ENCODE measurements at places on chromosomes 1 and 21. TPM values are rescaled to one million over a fixed set of nuclear protein-coding genes. Genes with fewer than 3 reads are reported as not detected.

DNA sequence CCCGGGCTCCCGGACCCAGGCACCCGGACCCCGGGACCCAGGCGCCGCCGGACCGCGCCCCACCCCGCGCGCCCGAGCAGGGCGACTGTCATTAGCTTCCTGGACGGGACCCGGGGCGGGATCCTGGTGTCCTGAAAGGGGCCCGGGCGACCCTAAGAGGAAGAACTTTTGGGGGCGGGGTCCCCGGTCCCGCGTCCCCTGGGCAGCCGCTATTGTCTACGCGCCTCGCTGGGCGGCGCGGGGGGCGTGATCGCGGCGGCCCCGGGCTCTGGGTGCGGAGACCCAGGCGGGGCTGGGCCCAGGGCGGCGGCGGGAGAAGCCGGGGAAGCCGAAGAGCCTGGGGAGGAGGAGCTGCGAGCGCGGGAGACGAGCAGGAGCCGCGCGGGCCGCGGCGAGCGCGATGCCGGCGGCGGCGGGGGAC is 465 bp downstream of the HUNK start:
- peaks cover 30% of the 10 kb centered on the region for H3K27me3 ChIP-seq
- H3K4me3 ChIP-seq: no peak overlapping the region
- no peaks in the 10 kb centered on the region for H3K36me3 ChIP-seq
- H3K4me1 ChIP-seq: peaks cover 12% of the 10 kb centered on the region
- DNase-seq: no peak
- H3K27ac ChIP-seq: no peak overlapping the region

GRCh38 chr1:200311256-200311655 is 98.6 kb downstream of the ZNF281 start:
- H3K27me3 ChIP-seq: no peaks in the 10 kb centered on the region
- no peaks in the 10 kb centered on the region for H3K36me3 ChIP-seq
- H3K4me3 ChIP-seq: no peak overlapping the region
- H3K27ac ChIP-seq: no peak overlapping the region

Gene RAB3B
- not detected for total RNA-seq

DNA sequence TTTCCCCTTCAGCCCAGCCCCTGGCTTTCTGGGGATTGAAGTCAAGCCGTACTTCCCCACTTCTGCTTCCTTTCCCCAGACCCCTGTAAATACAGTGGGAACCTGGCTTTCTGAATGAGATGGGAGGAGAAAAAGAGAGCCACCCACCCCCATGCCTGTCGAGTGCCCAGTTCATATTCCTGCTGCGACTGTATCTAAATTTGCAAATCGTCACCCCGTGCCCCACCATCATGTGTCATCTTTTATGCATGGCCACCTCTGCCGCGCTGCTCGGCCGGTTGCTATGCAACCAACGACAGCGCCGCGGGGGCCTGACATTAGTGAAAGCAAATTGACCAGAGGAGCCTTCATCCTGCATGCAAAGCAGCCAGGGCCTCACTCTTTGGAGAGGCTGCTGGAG is 143.0 kb downstream of the ELAVL4 start:
- no peak for DNase-seq
- H3K27me3 ChIP-seq: no peaks in the 10 kb centered on the region
- H3K27ac ChIP-seq: no peak overlapping the region

- H3K36me3 ChIP-seq: no peaks in the 10 kb centered on the region
- no peak overlapping the region for H3K27ac ChIP-seq
- no peak overlapping the region for H3K4me3 ChIP-seq
- DNase-seq: no peak
- H3K27me3 ChIP-seq: no peaks in the 10 kb centered on the region
Measured at GRCh38 chr1:185973645-185974044, 239.5 kb downstream of the HMCN1 start.

Gene MYOG
- not detected for total RNA-seq

Gene PLA2G2D
- not detected for total RNA-seq

Gene DNAJC28
- total RNA-seq: not detected

DNA sequence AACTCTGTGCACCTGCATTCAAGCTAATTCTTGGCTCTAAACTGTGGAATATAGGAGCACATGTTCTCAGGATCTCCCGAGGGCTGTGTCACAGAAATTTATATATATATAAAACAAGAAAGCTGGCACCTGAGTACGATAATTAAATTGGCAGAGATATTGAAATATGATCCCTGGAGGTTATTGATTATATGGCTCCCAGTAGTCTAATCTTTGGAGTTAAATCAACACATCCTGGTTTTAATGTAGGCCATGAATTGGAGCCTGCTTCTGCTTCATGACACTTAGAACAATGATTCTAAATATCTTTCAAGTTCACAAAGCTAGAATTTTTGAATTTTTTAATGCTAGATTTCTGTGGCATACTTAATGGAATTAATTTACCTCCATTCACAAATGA is 84.3 kb downstream of the CTH start:
- no peak for DNase-seq
- no peaks in the 10 kb centered on the region for H3K4me1 ChIP-seq
- no peak overlapping the region for H3K27ac ChIP-seq
- H3K4me3 ChIP-seq: no peak overlapping the region
- H3K27me3 ChIP-seq: no peaks in the 10 kb centered on the region

DNA sequence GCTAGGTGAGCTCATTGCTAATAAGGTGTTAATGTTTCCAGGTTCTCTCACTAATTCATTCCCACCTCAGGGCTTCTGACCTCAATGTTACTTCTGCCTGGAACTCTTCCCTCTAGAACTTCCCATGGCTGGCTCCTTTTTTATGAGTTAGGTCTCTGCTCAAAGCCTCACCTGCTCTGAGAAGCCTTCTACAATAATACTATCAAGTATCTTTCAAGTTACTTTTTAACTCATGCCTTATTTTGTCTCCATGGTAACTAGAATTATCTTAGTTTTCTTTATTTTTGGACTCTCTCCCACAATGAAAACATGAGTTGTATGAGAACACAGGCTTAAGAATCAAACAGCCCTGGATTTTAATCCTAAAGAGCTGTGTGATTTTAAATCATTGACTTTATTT is 3.5 kb upstream of the C1orf52 start:
- H3K36me3 ChIP-seq: peaks cover 30% of the 10 kb centered on the region
- peaks cover 16% of the 10 kb centered on the region for H3K4me1 ChIP-seq
- H3K27me3 ChIP-seq: no peaks in the 10 kb centered on the region
- DNase-seq: no peak

Gene ADGRB2
- total RNA-seq: 0.71 TPM

DNA sequence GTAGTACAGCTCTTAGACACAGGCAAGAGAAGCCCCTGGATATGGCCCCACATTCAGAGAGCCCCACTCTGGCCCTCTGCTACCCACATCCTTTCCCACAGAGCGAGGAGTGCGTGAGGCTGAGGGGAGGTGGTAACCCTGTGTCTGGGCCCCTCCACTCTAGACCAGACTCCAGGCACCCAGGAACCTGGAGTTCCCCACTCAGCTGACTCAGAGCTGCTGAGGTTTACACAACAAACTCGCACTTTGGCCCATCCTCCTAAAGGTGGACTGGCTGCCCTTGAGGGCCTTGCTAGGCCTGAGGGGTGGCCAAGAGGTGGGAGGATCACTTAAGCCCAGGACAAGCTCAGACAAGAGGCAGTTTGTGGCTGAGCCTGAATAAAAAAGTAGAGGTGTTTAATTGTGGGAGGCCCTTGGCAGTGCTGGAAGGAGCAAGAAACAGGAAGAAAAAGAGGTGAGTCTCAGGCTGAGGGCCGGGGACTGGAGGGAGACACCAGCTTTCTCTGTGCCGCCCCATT is 10.7 kb downstream of the MR1 start:
- H3K27ac ChIP-seq: no peak overlapping the region
- peaks cover 26% of the 10 kb centered on the region for H3K4me1 ChIP-seq
- H3K36me3 ChIP-seq: peaks cover 27% of the 10 kb centered on the region
- H3K27me3 ChIP-seq: no peaks in the 10 kb centered on the region
- no peak overlapping the region for H3K4me3 ChIP-seq

Gene IVL
- not detected for total RNA-seq

DNA sequence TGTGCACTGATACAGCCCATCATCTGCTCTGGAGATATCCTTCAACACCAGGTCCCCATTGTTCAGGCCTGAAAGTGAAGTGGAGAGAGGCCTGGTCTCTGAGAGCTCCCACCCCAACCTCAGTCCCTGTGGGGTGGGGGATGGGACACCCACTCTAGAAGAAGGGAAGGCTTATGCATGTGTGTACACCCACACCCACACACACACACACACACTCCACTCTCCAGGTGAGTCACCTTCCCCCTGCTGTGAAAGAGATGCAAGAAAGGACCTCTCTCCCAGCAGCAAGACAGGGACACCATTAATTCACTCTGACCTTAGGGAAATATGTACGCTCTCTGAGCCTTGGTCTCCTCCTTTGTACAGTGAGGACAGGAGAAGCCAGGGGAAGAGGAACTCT is 5.9 kb downstream of the VSIG8 start:
- no peaks in the 10 kb centered on the region for H3K27me3 ChIP-seq
- peaks cover 12% of the 10 kb centered on the region for H3K4me1 ChIP-seq
- H3K4me3 ChIP-seq: no peak overlapping the region
- H3K36me3 ChIP-seq: no peaks in the 10 kb centered on the region

- DNase-seq: no peak
- H3K27me3 ChIP-seq: no peaks in the 10 kb centered on the region
- no peaks in the 10 kb centered on the region for H3K36me3 ChIP-seq
- no peak overlapping the region for H3K4me3 ChIP-seq
- H3K4me1 ChIP-seq: no peaks in the 10 kb centered on the region
Measured at GRCh38 chr1:99326215-99326949, 62.1 kb downstream of the PLPPR4 start.

DNA sequence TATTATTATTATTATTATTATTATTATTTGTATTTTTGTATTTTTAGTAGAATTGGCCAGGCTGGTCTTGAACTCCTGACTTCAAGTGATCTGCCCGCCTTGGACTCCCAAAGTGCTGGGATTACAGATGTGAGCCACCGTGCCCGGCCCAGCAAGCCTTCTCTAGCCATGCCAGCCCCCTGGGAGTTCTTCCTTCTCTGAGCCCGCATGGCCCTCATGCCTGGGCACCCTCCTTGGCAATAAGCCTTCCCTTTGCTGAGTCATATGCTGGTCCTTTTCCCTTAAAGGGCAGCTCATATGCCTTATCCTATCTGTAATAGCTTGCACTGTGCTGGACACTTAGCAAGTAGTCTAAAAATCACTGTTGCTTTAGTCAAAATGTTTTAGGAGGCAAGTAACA is 8.5 kb upstream of the NBL1 start:
- no peaks in the 10 kb centered on the region for H3K36me3 ChIP-seq
- H3K4me3 ChIP-seq: no peak overlapping the region
- DNase-seq: no peak
- no peaks in the 10 kb centered on the region for H3K27me3 ChIP-seq
- no peaks in the 10 kb centered on the region for H3K4me1 ChIP-seq
- H3K27ac ChIP-seq: no peak overlapping the region

Gene IRF6
- 0.74 TPM for total RNA-seq

DNA sequence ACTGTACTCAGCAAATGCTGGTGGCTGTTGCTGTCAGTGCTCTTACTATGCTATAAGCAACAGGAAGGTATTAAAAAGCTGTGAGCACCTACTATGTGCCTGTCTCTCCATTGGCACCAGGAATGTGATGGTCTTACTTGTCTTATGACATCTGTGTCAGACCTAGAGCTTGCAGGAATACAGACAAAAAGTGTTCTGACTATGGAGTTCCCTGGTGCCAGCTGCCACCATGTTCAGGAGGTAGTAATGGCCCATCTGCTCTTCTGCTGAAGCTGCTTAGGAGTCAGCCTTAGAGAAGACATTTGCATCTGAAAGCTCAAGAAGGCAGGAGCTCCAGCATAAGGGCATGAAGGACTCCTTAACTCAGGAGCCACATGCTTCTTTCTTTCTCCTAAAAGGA is 52.3 kb downstream of the MAB21L3 start:
- peaks cover 13% of the 10 kb centered on the region for H3K4me1 ChIP-seq
- no peaks in the 10 kb centered on the region for H3K36me3 ChIP-seq
- H3K27me3 ChIP-seq: no peaks in the 10 kb centered on the region
- no peak overlapping the region for H3K27ac ChIP-seq

DNA sequence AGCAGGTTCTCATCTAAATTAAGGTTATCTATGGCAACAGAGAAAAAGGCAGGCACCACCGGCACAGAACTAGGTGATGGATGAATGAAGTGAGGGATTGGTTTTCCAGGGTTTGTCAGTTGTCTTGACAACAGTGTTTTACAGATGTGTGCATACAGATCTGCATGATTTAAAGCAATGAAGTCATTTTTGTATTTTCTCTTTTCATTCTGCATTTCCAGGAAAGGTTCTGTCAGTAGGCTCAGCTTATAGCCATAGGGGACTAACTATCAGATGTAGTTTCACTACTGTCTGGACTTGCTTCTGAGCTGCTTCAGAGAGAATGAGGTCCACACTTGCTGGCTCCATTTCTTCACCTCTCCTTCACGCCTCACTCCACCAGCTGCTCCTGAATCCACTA is 98.2 kb upstream of the LMO4 start:
- no peak overlapping the region for H3K4me3 ChIP-seq
- H3K27me3 ChIP-seq: peaks cover 2% of the 10 kb centered on the region
- H3K4me1 ChIP-seq: no peaks in the 10 kb centered on the region
- H3K36me3 ChIP-seq: no peaks in the 10 kb centered on the region
- H3K27ac ChIP-seq: no peak overlapping the region
- no peak for DNase-seq

GRCh38 chr1:235407419-235407818 is 40.2 kb downstream of the TBCE start:
- H3K36me3 ChIP-seq: peaks cover 12% of the 10 kb centered on the region
- no peaks in the 10 kb centered on the region for H3K27me3 ChIP-seq
- no peak for DNase-seq

Gene LCK
- 188 TPM for total RNA-seq

- no peak overlapping the region for H3K27ac ChIP-seq
- no peaks in the 10 kb centered on the region for H3K4me1 ChIP-seq
- DNase-seq: no peak
Measured at GRCh38 chr1:218454700-218455282, 109.7 kb downstream of the TGFB2 start.

Gene VAV3
- 5.5 TPM for total RNA-seq

DNA sequence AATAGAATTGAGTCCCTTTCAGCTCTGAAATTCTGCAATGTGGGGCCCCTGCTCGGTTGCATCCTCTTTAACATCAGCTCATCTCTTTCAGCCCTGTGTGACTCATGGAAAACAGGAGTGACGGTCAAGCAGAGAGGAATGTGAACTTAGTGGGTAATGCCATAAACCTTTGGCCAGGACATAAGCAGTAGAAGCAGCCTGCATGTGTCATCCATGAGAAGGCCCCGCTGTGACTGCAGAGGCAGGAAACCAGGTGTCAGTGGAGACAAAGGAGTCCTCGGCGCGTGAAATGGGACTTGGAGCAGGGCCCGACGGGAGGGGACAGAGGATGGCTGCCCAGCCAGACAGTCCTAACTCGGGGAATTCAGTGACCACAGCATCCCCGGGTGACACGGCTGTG is 21.1 kb upstream of the EPHB2 start:
- H3K27me3 ChIP-seq: peaks cover 4% of the 10 kb centered on the region
- no peaks in the 10 kb centered on the region for H3K36me3 ChIP-seq
- DNase-seq: no peak
- H3K27ac ChIP-seq: no peak overlapping the region
- no peaks in the 10 kb centered on the region for H3K4me1 ChIP-seq

- no peak overlapping the region for H3K27ac ChIP-seq
- no peaks in the 10 kb centered on the region for H3K4me1 ChIP-seq
- no peak overlapping the region for H3K4me3 ChIP-seq
- no peak for DNase-seq
- no peaks in the 10 kb centered on the region for H3K36me3 ChIP-seq
Measured at GRCh38 chr1:88462488-88463261, 221.4 kb upstream of the PKN2 start.

Gene C1orf94
- not detected for total RNA-seq

Gene S100A7A
- not detected for total RNA-seq
